Ecto neural progenitor cell (in vitro differentiated cells): ENCODE measurements at places on chromosomes 5 and 9.

DNA sequence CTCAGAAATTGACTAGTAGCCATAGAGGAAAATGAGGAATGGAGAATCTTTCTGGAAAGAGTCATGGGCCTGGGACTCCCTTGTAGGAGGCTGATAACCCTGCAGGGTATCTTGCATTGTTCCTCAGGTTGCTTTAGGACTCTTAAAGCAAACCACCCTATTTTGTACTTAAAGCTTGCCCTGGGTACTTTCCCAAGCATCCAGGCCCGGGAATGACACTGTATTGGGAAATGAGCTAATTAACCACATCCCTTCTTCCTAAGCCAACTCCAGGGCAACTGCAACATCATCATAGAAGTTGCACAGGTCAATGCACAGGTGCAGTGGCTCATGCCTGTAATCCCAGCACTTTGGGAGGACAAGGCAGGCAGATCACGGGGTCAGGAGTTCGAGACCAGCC lies 55.9 kb downstream of the UGCG start:
- no peak for DNase-seq

DNA sequence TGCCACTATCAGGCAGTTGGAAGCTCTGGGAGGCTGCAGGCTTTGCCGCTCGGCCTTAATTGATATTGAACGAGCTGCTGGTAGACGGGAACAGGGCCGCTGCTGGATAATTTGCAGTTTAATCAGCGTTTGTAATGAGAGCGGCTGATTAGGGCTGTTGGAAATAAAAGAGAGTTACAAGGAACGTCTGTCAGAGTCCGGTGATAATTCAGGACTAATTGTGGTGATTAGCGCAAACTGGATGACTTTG lies 68.2 kb upstream of the TBCA start:
- no peak for DNase-seq

DNA sequence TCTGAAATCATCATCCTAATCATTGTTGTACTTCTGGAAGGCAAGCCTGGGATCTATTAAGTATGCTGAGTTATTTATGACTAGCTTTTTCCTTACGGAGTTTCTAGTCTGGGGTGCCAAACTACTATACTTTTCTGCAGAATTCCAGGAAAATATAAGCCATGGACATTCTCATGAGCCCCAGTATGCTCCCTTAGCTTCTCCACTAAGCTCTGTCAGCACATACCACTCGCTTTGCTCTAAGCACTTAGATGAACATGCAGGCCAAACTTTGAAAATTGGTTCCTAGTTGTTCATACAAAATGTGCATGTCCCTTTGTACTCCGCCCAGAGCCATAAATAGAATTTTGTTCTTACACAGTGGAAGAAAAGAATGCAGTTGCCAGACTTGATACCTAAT lies 284.6 kb downstream of the ARRDC3 start:
- DNase-seq = no peak

DNA sequence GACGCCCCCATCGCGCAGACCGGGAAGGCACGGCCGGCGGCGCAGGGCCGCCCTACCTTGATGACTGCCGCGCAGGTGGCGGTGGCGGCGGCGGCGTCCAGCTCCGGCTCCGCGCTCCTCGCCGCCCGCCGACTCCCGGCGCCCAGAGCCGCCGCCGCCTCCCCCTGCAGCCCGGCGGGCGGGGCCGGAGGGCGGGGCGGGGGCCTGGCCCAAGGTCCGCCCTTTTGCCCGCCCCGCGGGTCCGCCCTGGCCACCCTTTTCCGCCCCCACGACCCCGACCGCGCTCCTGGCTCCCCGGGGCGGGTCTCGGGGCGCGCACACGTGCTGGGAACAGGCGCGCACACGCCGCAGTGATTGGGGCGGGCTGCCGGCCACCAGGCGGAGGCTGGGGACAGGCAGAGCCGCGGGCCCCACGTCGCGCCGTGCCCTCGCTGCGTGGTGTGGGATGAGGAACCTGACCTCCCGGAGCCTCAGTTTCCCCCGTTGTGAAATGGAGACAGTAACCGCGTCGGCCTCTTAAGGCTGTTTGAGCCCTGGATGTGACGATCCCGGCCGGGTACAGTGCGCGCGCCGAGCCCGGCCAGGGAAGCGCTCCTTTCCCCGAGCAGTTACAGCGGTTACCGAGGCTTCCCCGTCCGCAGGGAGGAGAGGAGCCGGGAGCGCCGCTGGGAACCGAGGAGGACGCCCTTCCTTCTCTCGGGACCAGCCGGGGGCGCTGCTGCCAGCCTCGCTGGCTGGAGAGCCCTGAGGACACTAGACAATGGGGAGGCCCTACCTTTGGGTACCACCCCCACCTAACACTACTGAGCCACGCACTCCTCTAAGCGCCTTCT lies at the start of gene CORO2A:
TSS of gene CORO2A (minus strand) at position 135 of the 833 bp plus-strand sequence. CDS start 34,977 bp downstream, outside the sequence.
- DNase-seq = peak; percentile 86
